Dermis microvascular lymphatic vessel endothelial cell (primary cell): ENCODE measurements at places on chromosomes 13 and 19.

DNA sequence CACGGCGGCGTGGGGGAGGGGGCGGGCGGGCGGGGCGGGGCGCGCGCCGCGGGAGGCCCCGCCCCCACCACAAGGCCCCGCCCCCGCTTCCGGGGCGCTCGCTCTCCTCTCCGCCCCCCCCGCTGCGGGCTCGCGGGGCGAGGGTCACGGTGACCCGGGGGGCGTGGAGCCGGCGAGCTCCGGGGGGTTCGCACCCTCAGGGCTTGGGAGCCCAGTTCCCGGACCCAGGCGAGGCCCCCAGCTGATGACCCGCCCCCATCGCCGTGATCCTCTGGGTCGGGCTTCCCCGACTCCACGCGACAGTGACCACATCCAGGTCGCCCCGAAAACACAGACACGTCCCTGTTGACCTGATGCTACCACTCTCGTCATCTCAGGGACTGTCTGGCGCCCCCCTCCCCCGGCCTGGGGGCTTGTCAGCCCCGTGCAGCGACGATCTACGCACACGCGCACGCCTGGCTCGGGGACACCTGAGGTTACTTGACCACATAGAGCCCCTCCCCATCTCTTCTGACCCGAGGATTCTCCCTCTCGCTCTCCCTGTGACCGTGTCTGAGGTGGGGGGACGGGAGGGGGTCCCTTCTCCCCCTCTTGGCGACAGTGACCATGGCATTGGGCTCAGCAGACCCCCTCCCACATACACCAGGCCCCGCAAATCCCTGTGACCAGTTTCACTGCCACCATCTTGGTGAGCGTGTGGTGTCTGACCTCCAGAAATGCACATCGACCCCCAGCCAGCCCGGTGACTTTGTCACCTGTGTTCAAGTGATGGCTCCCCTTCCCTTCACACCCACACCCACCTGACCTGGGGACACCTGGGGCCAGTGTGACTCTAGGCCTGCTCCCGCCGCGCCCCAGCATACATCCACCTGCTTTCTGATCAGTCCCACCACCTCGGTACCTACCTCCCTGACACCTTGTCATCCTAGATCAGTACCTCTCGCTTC lies 670 bp downstream of the MAP2K7 start:
- no peak for DNase-seq

DNA sequence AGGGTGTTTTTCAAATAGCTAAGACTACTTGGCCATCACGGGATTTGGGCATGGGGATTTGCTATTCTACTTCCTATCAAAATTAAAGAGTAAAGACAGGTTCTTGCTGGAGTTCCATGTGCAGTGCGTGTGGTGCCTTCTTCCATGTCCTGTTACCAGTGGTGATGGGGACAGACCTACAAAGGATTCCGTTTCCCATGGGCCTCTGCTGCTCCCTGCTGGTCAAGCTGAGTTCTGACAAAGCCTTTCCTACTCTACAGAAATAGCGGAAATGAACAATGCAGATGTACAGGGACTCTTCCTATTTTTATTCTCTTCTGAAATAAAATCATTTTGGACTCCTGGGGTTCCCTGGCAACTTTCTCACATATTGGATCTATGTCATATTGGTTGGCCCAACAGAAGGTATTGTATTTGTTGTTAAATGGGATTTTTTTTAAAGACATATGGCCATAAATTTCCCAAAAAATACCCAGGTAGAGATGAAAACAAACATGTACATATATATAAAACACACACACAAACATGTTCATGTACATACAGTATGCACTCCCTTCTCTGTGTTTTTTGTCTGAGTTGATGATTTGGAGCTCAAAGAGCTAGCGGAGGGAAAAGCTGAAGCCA lies 90.5 kb upstream of the SLC15A1 start:
- DNase-seq: peak; percentile 83

GRCh38 chr19:22605275-22606211 lies 28.6 kb upstream of the ZNF492 start:
- DNase-seq: no peak

GRCh38 chr13:49563516-49563915 lies 21.8 kb downstream of the RCBTB1 start:
- DNase-seq: no peak

DNA sequence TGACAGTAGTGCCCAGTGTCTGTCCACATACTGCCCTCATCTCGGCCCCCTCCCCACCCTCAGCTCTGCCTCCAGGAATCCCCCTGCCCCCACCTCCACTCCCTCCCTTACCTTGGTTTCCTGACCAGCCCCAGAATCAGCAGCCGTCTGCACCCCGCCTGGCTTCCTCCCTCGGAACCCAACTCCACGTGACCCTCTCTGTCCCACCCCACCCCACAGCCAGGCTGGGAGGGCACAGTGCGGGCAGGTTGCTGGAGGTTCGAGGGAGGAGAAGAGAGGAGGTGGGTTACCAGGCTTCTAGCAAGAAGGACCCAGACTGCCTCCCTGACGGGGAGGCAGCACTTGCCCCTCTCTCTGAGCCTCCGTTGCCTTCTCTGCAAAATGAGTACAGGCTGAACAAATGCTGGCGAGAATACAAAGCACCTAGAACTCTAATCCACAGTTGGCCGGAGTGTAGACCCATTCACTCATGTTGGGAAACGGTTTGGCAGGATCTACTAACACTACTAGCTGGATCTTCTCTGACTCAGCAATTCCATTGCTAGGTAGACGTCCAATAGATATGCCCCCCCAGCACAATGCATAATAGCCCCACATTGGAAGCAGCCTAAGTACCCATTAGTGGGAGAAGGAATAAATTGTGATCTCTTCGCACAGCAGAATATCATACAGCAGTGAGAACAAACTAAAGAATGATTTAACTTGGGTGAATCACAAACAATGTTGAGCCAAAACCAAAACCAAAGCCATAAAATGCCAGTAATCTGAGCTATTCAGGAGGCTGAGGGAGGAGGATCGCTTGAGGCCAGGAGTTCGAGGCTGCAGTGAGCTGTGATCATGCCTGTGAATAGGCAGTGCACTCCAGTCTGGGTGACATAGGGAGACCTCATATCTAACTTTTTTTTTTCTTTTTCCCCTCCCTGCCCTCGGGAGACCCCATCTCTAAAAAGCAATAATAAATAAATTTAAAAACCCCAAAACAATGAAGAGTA lies at the start of gene RASAL3:
Gene RASAL3 (minus strand): TSS at position 151 of the 992 bp plus-strand sequence. CDS start 186 bp downstream, outside the sequence.
- DNase-seq: peak; percentile 48

DNA sequence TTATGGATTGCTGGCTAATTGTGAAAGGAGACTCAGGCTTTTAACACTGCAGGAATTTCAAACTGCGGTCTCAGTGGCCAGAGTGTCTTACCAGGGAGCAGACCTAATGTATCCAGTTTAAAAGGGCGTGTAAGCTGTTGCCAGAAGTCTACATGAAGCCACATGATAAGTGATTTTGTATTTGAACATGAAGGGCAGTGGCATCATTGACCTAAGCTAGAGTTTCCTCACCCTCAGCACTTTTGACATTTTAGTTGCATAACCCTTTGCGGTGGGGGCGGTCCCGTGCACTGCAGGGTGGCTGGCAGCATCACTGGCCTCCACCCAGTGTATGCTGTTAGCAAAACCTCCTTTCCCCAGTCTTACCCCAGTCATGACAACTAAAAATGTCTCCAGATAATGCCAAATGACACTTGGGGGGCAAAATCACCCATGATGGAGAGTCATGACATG lies 23.7 kb upstream of the GPR18 start:
- no peak for DNase-seq

DNA sequence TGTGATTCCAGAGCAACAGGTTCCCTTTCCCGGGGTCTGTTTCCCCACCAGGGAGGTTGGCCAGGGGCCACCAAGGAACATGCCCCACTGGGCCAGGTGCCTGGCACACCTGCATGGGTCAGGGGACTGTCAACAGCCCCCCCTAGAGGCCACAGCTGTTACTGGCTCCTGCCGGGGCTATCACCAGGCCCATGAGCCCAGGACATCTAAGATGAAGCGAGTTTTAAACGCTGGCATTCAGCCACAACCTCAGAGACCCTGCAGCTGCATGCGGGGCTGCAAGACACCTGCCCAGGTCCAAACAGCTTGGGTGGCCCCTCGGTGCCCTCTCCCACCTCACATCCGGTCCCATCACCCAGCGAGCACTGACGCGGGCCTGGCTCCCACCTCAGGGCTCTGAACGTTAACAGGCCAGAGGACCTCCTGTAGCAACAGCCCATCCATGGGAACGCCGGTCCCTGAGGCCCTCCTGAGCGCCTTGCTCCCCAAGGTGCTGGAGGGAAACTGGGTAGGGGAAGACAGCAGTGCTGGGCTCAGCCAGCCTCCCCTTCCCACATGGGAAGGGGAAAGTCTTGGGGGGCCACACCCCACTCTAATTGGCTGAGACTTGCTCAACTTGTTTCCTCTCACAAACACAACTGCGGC lies 12.0 kb downstream of the KHSRP start:
- peak; percentile 33 for DNase-seq

DNA sequence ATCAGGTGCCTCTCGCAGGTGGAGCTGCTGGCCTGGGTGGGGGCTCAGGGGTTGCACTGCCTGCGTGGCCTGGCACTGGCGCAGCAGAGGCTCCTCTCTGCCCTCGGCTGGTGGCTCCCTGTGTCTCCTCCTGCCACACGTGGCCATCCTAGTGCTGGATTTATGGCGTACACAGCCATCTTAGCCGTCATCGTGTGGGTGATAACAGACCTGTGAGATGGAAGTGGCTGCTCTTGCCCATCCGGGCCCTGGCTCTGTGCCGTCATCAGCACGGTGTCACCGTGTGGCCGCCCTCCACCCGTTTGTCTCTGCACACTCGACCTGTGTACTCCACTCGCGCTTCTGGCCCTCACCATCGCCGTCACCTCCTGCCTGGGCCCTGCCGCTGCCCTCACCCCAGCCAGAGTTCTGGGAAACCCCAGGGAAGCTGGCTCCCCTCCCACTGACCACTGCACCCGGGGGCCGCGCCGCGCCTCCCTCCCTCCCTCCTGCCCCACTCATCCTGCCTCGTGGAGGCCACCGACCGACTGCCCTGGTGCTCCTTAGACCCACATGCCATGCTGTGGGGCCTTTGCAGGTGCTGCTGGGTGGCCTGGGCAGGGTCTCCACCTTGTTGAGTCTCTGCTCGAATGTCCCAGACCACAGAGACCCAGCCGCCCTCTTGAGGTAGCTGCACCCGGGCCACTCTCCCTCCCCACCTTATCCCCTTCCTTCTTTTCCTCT lies 29.5 kb downstream of the TMEM255B start:
- no peak for DNase-seq

GRCh38 chr13:106083620-106084350 lies 451.7 kb downstream of the EFNB2 start:
- DNase-seq: peak; percentile 89

- no peak for DNase-seq
Observed at GRCh38 chr13:73820688-73821087, 313.5 kb downstream of the KLF12 start.

- no peak for DNase-seq
Observed at GRCh38 chr13:24748061-24748400, 15.9 kb upstream of the RNF17 start.

- no peak for DNase-seq
Observed at GRCh38 chr19:4606921-4607678, 32.2 kb upstream of the TNFAIP8L1 start.

DNA sequence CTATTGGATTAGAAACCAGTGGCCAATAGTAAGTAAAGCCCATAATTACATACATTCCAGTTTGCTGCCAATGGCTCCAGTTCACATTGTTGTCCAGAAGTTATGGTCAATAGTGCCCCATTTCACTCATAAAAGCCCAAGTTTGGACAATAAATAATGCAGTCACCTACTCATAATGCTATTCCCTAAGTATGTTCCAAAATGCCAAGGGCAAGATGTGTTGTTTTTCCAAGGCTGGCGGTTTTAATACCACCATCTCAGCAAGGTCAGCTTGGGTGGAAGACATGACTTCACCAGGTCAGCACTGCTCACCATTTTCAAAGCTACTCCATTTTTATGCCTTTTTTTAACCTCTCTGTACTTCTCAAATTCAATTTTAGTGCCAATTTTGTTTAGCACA lies 32.7 kb downstream of the KCTD12 start:
- DNase-seq: peak; percentile 48

GRCh38 chr19:16951529-16951928 lies 62.7 kb downstream of the F2RL3 start:
- DNase-seq: no peak

DNA sequence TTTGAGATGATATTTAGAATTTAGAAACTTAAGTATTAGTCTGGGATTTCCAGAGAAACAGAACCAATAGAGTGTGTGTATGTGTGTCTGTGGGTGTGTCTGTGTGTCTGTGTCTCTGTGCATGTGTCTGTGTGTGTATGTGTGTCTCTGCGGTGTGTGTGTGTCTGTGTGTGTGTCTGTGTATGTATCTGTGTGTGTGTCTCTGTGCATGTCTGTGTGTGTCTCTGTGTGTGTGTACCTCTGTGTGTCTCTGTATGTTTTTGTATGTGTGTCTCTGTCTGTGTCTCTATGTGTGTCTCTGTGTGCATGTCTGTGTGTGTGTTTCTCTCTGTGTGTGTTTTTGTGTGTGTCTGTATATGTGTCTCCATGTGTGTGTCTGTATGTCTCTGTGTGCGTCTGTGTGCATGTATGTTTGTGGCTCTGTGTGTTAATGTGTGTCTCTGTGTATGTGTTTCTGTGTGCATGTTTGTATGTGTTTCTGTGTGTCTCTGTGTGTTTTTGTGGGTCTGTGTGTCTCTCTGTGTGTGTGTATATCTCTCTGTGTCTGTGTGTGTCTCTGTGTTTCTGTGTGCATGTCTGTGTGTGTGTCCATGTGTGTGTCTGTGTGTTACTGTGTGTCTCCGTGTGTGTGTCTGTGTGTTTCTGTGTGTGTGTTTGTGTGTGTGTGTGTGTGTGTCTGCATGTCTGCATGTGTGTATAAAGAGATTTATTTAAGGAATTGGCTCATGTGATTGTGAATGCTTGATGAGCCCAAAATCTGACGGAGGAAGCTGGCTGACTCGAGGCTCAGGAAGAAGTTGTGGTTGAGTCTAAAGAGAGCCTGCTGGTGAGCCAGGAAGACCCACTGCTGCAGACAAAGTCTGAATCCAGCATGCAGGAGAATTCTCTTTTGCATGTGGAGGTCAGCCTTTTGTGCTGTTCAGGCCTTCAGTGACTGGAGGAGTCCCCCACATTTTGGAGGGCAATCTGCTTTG lies 22.2 kb downstream of the GPR42 start:
- DNase-seq: no peak

DNA sequence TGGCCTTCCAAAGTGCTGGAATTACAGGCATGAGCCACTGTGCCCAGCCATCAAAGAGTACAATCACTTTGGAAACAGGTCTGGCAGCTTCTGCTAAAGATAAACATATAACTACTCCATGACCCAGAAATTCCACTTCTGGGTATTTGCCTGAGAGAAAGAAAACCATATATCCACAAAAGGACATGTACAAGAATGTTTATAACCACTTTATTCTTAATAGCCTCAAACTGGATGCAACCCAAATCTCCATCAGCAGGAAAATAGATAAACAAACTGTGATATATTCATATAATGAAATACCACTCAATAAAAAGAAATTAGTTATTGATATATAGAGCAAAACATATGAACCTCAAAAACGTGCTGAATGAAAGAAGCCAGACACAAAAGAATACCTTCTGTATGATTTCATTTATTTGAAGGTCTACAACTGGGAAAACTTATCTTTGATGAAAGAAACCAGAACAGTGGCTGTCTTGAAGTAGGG lies 40.5 kb downstream of the TEX26 start:
- DNase-seq: no peak

- no peak for DNase-seq
Observed at GRCh38 chr19:49104229-49104864, 9.8 kb upstream of the LIN7B start.
